ENCODE measurements at places on chromosomes 16 and 17.

GRCh38 chr17:50458701-50459676, 9.7 kb downstream of the CHAD start:
- no peak for DNase-seq

DNA sequence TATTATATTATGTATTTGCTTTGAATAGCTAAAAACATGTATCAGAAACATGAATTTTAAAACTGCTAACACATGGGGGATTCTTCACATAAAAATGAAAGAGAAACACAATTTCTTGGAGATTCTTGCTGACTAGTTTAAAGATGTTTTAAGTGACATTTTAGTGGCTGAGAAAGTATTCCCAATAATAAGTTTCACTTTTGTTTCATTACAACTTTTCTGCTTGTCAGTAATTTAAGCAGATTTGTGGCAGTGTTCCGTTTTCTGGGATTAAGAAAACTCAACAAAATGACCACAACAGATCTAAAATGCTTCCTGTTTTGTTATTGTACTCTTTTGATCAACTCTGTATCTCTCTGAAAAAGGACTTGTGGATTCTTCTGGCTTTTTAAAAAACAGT, 75.9 kb downstream of the NLK start:
- DNase-seq = no peak

GRCh38 chr16:57623251-57624043, 5.0 kb upstream of the ADGRG1 start:
- no peak for DNase-seq

DNA sequence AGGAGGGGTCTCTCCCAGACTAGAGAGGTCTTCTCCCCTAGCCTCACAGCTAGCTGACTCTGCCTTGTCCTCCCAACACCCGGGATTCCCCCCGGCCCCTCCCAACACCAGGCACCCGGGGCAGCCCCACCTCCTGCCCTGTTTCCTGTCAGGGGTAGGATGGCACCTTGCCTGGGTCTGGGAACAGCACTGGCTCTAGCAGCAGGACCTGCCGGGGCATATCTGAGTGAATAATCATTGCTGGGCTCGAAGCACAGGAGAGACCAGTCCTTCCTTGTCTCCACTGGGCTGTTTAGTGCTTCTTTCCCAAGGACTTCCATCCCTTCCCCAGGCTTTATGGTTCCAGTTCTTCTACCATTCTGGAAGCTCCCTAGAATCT, 25.7 kb downstream of the MINK1 start:
- DNase-seq = no peak

GRCh38 chr17:56883616-56884015, 30.2 kb downstream of the TRIM25 start:
- no peak for DNase-seq

GRCh38 chr16:49084628-49085390, 196.8 kb downstream of the CBLN1 start:
- DNase-seq = no peak

DNA sequence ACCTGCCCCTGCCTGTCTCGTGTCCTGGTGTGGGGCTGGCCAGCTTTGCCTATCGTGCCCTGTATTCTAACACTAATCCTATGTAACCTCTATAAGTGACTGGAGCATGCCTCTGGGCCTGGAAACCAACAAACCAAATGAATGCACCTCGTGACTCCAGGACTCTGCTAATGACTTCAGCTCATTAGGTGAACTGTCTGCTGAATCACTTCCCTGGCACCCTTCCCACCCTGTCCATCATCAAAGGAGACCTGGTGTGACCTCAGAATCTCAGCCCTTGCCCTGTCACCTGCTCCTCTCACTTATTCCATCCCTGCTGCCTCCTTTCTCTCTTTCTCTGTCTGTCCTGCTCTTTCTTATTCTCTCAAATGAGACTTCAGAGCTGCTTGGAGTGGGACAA, 322.4 kb downstream of the CBLN1 start:
- no peak for DNase-seq

- no peak for DNase-seq
These were observed 6.5 kb downstream of the PIGQ start for GRCh38 chr16:576197-576822.

All from stimulated activated CD8-positive, alpha-beta memory T cell treated with anti-CD3 and anti-CD28 coated beads, Interleukin-12 subunit alpha, Interleukin-12 subunit beta, amount 100 ng/mL, for 1 hour (primary cell).